ENCODE measurements at places on chromosomes 4 and X. TPM values are rescaled to one million over a fixed set of nuclear protein-coding genes. Genes with fewer than 3 reads are reported as not detected.

The TRO gene
- 18.3 TPM for total RNA-seq

The SLC35A2 gene
- total RNA-seq: 7.8 TPM

The TMEM35A gene
- total RNA-seq: 13.2 TPM

The MTNR1A gene
- total RNA-seq: not detected
